Left ventricle myocardium inferior (tissue), 1 donor: ENCODE measurements at places on chromosomes 6 and 20. TPM values are rescaled to one million over a fixed set of nuclear protein-coding genes. Genes with fewer than 3 reads are reported as not detected.

- DNase-seq = no peak
Observed at GRCh38 chr6:127343809-127344659, 625 bp upstream of the ECHDC1 start.

DNA sequence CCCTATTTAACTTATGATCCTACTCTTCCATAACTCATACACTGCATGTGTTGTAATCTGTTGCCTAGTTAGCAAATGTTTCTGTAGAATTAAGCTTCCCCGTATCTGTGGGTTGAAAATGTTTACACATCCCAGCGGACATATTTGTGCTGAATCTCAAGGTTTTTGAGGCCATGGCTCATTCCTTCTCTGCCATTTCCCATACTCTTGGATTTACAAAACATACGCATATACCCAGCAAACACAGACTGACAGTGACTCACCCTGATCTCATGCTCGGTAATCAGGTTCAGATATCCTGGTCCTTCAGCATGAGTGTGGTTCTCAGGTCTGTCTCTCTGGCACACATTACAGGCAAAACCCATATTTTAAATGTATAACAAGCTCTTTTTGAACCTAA is 58.7 kb downstream of the AGPAT4 start:
- no peak for DNase-seq

DNA sequence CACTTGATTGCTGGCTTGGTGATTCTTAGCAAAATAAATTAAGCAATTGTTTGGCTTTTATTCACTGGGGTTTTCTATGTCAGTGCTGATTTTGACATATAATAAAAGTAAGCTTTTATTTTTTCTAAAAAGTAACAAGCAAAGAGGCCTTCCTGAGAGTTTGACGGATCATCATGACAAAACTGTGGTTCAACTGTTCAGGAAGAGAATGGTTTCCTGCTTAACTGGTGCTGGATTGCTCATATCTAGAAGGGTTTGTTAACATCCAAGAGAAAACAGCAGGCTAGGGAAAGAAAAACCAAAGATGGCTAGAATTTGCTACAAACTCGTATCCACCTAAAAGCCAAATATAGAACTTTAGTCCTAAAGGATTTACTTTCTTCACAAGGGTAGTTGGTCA is 21.2 kb downstream of the SERPINB1 start:
- no peak for DNase-seq

- no peak for DNase-seq
Observed at GRCh38 chr6:57302477-57302876, 15.0 kb upstream of the PRIM2 start.

DNA sequence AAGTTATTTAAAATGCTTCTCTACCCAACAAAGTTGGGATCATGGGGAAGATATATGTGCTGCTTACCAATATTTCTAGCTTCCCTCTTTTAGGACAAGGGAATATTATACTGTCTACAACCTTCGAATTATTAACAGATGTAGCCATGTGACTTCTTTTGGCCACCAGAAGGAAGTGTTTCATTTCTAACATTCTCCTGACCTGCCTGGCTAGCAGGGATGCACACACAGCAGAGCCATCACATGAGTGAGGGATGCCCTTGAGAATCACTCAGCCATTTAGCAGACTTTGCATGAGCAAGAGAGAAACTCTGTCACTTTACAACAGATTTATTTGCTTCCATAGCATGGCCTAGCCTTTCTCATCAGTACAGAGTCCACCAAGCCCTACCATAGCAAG is 230.7 kb upstream of the MARCKS start:
- DNase-seq = no peak

DNA sequence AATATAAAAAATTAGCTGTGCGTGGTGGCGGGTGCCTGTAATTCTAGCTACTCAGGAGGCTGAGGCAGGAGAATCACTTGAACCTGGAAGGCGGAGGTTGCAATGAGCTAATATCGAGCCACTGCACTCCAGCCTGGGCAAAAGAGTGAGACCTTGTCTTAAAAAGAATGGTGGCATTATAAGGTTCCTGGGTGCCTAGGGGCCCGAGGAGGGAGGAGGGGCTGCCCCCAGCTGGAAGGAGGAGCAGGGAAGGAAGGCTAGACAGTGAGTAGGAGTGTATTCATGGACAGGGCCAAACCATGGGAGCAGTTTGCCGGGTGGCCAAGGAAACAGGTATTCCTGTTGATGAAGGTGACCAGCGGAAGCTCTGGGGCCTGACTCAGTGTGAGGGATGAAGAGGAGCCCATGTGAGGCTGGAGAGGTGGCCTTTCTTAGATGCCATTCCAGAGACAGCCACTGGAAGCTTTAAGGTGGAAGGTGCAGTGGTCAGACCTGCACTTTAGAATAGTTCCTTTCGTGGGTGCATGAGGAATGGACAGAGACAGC is 24.2 kb downstream of the MANBAL start:
- no peak for DNase-seq

- DNase-seq = no peak
Observed at GRCh38 chr6:22295145-22295544, 1.7 kb downstream of the PRL start.

GRCh38 chr6:116016846-116017545 is 43.7 kb downstream of the FRK start:
- no peak for DNase-seq

- DNase-seq = peak; percentile 46
Observed at GRCh38 chr6:157741948-157742556, 81.0 kb upstream of the SNX9 start.

DNA sequence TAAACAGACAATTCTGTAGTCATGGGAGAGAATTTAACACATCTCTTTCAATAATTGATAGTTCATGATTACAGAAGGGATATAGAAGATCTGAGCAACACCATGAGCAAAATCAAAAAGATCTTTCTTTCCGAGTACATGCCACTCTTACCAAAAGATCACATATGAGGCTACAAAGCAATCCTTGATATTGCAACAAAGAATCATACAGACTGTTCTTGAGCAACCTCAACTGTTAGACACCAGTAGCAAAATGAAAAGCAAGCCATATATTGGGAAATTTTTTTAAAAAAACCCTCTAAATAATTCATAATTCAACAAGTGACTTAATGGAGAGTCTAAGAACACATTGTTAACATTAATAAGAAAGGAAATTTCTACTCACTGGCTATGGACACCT is 3.6 kb upstream of the CD83 start:
- no peak for DNase-seq

GRCh38 chr6:133499662-133500061 is 258.5 kb downstream of the EYA4 start:
- DNase-seq = no peak

DNA sequence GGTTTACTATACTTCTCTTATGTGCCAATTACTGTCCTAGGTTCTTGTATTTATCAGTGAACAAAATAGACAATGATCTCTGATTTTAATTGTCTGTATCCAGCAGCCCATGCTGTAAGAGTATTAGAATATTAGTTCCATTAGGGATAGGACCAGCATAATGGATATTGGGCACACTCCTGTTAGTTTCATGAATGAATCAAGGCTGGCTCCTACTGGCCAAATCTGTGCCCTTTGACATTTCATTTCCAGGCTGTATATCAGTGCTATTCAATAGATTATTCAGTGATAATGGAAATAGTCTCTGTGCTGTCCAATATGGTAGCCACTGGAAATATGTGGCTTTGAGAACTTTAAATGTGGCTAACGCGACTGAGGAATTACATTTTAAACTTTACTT is 1007.9 kb upstream of the FLRT3 start:
- no peak for DNase-seq

- no peak for DNase-seq
Observed at GRCh38 chr6:105270511-105270910, 90.7 kb upstream of the POPDC3 start.

DNA sequence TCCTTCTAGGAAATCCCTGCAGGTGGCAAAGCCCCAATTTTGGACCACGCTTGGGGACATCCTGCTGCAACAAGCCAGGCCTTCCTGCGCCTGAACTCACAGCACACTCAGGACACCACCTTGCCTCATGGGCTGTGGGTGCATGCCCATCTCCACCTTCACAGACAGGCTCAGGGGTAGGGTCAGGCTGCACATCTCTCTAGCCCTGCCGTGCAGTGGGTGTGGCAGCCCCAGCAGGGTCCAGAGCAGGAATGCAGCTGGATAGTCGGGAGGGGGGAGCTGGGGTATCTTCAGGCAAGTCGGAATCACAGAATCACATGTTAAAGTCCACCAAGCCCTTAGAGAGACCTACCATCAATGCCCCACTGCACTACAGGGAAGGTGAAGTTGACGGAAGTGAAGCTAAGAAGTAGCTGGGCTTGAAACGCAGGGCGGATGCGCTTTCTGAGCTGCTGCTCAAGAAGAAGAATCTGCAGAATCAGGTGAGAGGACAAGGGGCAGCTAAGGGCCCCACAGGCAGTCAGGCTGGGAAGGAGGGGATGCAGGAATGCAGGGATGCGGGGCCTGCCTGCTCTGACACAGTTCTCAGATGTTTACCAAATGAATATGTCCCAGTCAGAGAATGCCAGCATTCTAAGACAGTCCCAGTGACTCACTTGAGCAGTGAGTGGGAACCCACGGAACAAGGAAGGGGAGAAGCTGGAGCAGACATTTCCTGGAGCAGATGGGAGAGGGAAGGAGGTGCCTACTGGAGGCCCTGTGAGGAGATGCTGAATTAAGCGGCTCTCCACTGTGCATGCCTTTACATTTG is 11.3 kb downstream of the SERPINB6 start:
- DNase-seq = no peak

GRCh38 chr6:57328074-57328473 is 10.6 kb downstream of the PRIM2 start:
- DNase-seq = no peak

DNA sequence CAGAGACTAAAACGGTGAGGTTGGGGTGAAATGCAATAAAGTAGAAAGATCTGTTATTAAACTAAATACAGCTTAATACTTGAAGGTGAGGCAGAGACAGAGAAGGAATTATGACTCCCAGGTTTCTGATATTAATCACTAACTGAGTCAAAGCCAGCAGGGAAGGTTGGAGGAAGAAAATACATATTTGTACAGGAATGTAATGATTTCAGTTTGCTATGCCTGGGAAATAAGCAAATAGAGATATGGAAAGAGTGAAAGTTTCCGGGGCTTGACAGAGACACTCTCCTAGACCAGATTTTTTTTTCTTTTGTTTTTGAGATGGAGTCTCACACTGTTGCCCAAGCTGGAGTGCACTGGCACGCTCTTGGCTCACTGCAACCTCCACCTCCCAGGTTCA is 76.8 kb downstream of the PTPRK start:
- no peak for DNase-seq

DNA sequence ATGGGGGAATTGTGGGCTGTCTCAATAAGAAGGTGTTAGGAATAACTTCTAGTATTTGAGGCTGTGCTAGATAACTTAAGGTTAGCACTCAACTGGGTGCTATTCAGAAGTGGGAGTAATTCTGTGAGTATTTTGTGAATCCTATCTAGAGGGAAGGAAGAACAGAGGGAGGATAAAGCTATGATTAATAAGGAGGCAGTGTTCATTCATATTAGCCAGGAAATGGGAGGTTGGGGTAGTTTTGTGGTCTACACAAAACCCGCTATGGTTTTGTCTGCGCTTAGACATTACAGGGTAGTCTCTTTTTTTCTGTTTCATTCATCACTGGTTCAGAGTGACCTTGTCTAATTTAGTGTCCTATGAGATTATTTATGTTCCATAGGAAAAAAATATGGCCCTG is 341.0 kb downstream of the ARHGAP18 start:
- no peak for DNase-seq

DNA sequence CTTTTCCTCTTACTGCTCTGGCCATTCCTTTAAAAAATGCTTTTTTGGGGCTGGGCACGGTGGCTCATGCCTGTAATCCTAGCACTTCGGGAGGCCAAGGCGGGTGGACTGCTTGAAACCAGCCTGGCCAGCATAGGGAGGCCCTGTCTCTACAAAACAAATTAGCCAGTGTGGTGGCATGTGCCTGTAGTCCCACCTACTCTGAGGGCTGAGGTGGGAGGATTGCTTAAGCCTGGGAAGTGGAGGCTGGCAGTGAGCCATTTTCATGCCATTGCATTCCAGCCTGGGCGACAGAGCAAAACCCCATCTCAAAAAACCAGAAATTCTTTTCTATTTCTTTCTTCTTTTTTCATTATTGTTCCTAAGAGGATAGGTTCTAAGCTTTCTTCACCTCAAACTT is 36.9 kb upstream of the RNF144B start:
- DNase-seq = no peak

GRCh38 chr6:129525055-129525454 is 184.9 kb downstream of the ARHGAP18 start:
- no peak for DNase-seq

DNA sequence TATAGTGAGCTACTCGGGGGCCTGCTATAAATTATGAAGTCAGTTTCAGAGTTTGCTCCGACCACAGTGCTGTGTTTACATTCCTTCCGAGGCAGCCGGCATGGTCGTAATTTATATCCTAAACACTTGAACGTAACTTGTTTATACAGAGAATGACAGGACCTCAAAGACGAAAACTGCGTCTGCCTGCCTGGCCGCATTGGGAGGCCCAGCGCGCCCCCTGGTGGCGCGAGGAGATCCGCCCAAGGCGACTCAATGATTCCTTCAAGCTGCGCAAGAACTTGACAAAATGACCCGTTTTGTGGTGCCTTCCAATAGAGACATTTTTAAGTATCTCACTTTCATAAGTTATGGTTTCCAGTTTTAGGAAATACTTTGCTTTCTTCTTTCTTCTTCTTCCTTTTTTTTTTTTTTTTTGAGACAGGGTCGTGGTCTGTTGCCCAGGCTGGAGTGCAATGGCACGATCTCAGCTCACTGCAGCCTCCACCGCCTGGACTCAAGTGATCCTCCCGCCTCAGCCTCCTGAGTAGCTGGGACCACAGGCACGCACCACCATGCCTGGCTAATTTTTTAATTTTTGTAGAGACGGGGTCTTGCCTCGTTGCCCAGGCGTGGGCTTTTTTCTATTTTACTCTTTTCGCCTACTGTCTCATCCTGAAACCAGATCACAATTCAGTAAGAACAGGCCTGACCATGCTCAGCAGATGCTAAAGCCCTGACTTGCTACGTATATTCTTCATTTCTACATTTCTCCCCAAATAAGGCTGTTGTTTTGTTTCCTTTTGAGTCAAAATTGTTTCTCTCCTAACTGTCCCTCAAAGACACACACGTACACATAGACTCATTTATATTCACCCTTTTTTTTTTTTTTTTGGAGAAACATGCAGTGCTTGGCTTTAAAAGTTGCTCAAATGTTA is 7.8 kb downstream of the FOXF2 start:
- peak; percentile 55 for DNase-seq

GRCh38 chr6:14612016-14612980 is 494.7 kb downstream of the CD83 start:
- no peak for DNase-seq

DNA sequence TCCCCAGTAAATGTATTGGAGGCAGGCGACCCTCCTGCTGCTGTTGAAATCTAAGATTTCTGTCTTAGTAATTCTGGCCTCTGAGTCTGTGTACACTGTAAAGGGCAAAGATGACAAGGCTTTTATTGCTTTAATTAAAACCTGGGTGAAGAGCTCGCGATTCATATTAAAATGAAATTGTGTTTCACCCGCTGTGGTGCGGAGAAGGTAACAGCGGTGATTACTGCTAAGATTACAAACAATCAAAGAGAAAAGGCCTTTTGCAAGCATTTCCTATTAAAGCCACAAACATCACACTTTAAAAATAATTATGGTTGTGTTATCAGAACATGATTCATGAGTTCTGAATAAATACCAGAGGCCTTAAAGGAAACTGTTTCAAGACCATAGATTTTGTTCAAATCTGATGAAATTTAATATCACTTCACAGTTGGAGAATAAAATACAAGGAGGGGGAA is 69.3 kb downstream of the TOX2 start:
- no peak for DNase-seq

BRD2 gene
- total RNA-seq = 63.4 TPM

CALHM4 gene
- total RNA-seq = not detected

CMTR1 gene
- 34.4 TPM for total RNA-seq
